ENCODE measurements at places on chromosomes 3 and 15.
A peak's percentile ranks its signal among the peaks of the same experiment; 100 is the strongest.

- no peak for DNase-seq
These were observed 136.4 kb downstream of the LIPC start for GRCh38 chr15:58568157-58568571.

DNA sequence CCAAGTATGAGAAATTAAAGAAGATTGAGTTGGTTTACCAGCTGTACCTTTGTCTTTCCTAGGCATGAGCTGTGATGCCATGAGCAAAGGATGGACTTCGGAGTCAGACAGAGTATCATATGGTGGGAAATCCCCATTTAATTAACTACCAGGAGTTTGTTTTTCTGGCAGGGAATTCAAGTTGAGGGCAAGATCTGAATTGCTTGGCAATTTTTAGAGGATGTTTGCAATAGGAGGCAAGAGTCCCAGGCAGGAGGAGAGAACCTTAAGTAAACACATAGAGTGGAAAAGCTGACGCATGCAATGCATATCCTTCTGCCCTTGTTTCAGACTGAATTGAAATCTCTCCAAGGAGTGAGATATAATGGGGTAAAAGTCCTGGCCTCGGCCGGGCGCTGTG is 569.7 kb upstream of the MDFIC2 start:
- DNase-seq = peak; percentile 13

DNA sequence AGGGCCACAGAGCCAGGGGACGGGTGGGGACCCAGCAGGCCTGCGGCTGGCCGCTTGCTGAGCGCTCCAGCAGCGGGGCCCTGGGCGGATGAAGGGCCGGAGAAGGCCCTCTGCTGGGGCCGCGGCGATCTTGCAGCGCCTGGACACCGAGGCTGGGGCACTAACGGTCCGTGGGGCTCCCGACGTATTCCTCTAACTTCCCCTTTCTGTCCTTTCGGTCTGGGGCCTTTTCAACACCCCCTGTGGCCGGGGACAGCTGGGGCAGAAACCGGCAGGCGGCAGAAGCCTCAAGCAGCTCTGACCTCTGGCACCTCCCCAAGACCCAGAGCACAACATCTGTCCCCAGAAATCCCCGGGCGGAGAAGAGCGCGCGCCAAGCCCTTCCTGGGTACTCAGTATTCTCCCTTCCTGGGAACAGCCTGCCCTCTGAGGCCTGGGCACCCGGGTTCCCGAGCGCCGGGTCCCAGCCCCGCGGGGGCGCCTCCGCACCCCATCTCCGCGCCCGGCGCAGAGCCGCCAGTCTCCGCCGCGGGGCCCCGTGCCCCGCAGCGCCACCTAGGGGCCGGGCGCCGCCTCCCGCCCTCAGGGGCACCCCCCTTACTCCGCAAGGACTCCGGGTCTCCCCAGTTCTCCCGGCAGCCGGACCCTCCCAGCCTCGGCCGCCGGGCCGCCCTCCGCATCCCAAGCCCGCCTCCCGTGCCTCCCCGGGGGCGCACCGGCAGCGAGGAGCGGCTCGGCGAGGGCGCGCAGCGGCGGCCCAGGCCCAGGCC is 582 bp upstream of the SLCO3A1 start:
- DNase-seq = peak; percentile 59

- DNase-seq = no peak
These were observed 73.5 kb upstream of the CSPG5 start for GRCh38 chr3:47652142-47652541.

GRCh38 chr15:52331490-52332240 is 36.1 kb upstream of the MYO5C start:
- peak; percentile 68 for DNase-seq

DNA sequence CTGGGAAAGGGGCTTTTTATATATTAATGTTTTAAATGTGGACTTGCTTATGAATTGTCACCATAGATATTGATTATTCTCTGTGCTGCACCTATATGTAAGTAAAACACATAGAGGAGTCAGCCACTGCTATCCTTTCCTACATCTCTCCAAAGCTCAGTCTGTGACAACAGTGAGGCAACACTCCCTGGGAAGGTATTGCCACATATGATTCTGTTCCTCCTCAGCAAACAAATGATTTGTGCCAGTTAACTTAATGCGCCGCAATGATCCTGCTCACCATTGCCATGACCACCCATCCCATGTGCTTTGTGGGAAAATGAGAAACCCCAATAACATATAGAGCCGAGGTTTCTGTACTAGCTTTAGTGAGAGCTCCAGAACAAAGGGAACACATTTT is 75.1 kb upstream of the FBN1 start:
- DNase-seq = peak; percentile 65

DNA sequence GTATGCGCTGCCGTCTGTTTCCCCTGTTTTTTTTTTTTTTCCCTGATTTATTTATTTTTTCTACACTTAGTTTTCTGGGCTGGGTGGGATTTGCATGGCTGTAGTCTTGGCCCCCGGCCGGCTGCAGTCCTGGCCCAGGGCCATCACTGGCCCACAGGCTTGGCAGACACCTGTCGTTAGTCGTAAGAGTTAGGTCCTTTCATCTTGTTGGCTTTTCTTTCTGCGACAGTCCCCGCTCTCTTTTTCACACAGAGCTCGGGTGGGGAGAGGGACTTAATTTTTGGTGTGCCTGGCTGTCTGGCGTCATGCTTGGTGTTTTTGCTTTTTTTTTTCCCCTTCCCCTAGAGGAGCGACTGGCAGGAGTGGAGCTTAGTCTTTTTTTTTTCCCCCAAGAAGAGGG is 183.4 kb downstream of the KLF13 start:
- no peak for DNase-seq

GRCh38 chr15:51793521-51794305 is 35.7 kb upstream of the TMOD3 start:
- DNase-seq = no peak

- peak; percentile 95 for DNase-seq
These were observed 29.3 kb upstream of the TRAK1 start for GRCh38 chr3:42061713-42062380.

- DNase-seq = no peak
These were observed 9.4 kb upstream of the COPG1 start for GRCh38 chr3:129239991-129240390.

GRCh38 chr3:4750306-4750968 is 228.8 kb upstream of the BHLHE40 start:
- peak; percentile 48 for DNase-seq

DNA sequence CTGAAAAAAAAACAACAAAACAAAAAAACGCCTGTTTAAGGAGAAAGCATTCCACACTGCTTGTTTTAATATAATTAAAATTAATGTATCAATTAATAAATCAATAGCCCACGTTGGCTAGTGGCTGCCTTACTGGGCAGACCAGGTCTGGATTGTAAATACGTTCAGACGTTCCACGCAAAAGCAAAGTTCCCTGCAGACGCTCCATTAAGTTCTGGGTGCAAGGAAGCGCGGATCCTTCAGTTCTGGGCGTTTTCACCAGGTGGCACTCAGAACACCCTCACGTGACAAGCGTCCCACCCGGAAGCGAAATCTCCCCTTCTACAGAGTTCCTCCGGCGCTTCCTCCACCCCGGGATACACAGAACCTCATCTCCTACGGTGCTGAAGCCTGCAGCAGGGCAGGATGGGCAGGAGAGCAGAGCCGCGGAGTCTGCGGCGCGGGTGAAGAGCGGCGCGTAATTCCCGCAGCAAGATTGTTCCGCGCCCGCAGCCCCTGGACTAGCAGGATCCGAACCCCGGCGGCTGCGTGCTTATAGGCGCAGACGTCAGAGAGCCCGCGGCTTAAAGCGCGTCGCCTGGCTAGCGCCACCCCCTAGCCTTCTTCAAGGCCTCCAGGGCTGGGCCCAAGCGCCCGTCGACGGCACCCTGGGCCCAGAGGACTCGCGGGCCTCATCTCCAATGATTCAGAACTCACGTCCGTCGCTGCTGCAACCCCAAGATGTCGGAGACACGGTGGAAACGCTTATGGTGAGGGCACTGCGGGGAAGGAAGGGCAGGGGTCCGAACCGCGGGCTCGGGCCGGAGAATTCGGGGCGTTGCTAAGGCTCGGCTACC is at the start of gene SLC25A38:
Gene SLC25A38, plus strand, starts transcription at position 326 of the 836 bp plus-strand sequence. Its CDS starts 355 bp downstream, at position 681.
- peak; percentile 85 for DNase-seq

- no peak for DNase-seq
These were observed 287.6 kb downstream of the DIPK2A start for GRCh38 chr3:144259267-144259666.

DNA sequence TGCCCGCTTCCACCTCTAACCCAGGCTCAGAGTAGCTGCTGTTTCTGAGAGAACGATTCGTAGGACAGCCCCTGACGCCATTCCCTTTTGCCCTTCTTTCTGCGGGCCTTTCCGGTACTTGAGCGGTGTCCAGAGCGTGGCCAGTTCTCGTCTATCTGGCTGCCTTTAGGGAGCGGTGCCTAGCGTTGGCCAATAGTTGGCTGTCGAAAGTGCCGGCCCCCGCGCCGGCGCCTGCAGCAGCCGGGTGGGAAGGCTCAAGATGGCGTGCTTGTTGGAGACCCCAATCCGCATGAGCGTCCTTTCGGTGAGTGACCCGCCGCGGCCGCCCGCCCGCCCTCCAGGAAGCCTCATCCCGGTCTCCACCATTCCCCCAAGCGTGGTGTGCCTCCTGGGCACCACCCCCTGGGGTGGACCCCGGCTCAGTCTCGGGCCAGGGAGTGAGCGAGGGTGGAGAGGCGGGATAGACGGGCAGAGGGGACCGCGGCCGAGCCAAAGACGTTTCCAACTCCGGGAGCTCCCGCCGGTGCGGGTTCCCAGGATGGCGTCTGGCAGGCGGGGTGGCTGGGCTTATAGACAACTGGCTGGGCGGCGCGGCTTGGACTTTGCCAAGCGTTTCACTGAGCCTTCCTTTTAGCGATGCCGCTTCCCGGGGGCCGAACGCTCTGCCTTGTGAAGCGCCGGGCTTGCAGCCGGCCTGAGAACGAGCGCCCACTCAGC is at the start of gene ARMC8:
Gene ARMC8, plus strand, starts transcription at position 6 of the 717 bp plus-strand sequence. Its CDS starts 254 bp downstream, at position 260.
- DNase-seq = peak; percentile 83

DNA sequence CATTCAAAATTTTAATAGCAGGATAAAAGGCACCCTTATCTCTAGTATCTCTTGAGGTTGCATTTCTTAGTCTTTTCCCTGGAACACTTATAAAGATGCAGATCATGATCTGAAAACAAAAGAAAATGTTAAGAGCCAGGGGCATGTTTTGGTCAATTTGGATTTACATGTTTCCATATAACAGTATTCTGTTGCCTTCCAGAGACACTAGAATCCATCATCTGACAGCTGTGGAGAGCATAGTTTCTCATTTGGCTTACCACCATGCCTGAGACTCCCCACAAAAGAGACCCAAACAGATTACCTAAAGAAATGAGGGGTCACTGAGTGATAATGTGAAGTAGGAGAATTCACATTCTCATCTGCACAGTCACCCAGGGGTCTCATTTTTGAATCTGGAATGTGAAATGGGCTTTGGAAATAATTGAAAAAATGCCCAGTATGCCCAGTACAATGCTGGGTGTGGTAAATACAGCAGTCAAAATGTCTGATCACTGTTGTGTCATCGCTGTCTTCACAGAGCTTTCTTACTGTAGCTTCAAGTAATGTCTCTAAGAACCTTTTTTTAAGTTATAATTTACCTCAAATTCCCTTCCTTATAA is 79.9 kb upstream of the ZBTB20 start:
- DNase-seq = peak; percentile 30

DNA sequence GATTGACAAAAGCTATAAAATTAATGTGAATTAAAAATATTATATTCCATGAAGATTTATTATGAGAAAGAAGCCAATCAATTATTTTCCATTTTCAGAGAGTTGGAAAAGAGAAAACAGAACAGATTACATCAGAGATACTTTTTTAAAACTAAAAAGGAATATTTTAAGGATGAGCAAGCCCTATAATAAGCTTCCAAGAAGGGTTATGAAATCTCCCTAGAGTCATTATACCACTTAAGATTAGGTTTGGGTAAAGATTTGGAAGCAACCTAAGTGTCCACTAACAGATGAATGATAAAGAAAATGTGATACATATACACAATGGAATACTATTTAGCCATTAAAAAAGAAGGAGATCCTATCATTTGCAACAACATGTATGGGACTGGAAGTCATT is 51.6 kb upstream of the FSIP1 start:
- peak; percentile 80 for DNase-seq

- no peak for DNase-seq
These were observed 568 bp upstream of the NEK4 start for GRCh38 chr3:52771334-52771681.

DNA sequence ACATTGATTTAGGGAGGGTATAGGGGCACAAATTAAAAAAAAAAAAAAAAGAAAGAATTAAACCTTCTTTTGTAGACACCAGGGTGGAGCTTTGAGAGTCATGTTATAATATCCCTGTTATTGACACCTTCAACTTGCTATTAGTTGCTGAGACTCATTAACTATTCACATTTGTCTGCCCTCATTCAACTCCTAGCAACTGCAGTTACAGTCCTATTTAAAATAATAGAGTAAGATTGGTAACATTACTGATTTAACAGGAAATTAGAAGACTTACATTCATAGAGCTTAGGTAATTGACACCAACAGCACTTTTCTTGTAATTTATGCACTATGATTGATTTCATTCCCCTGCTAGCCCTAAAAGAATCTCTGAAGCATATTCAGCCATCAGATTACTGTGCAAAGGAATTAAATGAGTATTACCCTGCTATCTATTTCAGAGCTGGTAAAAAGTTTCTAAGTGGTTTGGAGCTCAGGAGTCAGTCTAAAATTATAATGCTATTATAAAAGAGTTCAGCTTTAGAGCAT is 148.8 kb upstream of the TBL1XR1 start:
- DNase-seq = no peak

- no peak for DNase-seq
These were observed 4.2 kb downstream of the KLHL40 start for GRCh38 chr3:42689421-42690014.

DNA sequence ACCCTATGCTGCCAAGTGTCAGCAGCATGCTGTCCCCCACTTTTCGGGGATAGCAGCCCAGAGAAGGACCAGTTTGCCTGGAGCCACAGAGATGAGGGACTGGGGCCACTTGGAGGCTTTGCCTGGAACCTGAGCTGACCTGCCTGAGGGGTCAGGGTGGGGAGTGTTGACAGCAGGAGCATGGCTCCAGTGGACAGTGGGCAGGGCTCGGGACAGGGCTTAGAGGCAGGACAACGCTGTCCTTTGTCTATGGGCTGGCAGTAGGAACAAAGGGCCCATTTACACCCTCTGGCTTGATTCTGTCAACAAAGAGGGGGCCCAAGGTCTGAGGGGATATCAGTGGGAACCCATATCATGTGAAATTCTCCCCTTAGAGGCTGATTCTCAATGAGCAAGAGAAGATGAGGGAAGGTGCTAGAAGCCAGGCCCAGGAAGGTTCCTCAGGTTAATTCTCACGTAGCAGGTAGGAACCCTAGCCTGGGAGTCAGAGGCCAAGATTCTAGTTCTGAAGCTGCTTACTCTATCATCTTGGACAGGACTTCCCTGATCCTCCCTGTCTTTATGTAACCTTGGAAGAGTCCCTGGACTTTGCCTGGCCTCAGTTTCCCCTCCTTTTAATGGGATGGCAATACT is 29.7 kb upstream of the HHATL start:
- no peak for DNase-seq

GRCh38 chr3:57598765-57599360 is 1.7 kb upstream of the ARF4 start:
- DNase-seq = no peak

GRCh38 chr15:47806008-47806407 is 88.7 kb downstream of the SEMA6D start:
- DNase-seq = no peak

- no peak for DNase-seq
These were observed 7.2 kb downstream of the ITIH3 start for GRCh38 chr3:52801839-52802238.

- DNase-seq = peak; percentile 71
These were observed 53.5 kb upstream of the SPATA12 start for GRCh38 chr3:57006949-57007419.

All from fibroblast of mammary gland (primary cell).